Common myeloid progenitor, CD34-positive (primary cell): ENCODE measurements at places on chromosomes 4 and X.

- no peak overlapping the region for H3K27ac ChIP-seq
- H3K4me3 ChIP-seq, result no peak overlapping the region
- H3K27me3 ChIP-seq, result no peaks in the 10 kb centered on the region
- DNase-seq, result peak; percentile 72
- no peaks in the 10 kb centered on the region for H3K4me1 ChIP-seq
These were observed 29.5 kb upstream of the MAP3K15 start for GRCh38 chrX:19544693-19545305.

DNA sequence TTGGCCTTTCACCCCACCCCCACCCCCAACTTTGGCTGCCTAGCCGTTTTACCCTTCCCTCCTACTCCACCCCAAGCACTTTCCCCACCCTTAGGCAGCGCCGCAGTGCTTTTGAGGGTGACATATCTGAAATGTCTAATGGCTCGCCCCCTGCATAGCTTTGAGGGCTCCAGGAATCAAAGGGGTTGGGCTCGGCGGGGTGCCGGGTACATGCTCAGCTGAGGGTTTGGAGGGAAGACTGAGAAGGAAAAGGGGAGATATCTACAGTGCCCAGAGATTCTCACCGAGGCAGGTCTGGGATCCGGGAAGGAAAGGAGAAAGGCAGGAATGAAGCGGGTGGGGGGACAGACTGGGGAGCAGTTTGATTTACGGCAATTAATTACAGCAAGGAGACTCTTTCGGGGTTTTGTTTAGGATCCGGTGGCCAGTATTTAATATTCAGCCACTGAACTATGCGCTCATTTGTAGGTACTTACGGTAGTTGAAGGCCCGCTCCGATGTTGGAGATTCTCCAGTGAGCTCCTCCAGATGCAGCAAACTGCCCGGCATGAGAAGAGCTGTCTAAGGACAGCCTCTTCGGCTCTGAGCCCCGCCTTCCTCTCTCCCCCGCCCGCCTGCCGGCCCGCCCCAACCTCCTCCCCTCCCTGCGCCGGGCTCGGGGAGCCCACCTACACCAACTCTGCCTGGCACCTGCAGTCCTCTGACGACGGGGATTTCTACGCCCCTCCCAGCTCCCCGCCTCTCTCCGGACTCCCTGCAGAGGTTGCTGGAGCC lies at the start of gene IGSF1:
Gene IGSF1 (minus strand): TSS at position 569 of the 774 bp plus-strand sequence. CDS start 2,632 bp downstream, outside the sequence.
- H3K36me3 ChIP-seq, result no peaks in the 10 kb centered on the region
- DNase-seq, result peak; percentile 3
- no peak within 1 kb of the TSS for H3K27ac ChIP-seq
- H3K27me3 ChIP-seq, result no peaks in the 10 kb centered on the region
- H3K4me1 ChIP-seq, result no peaks in the 10 kb centered on the region

DNA sequence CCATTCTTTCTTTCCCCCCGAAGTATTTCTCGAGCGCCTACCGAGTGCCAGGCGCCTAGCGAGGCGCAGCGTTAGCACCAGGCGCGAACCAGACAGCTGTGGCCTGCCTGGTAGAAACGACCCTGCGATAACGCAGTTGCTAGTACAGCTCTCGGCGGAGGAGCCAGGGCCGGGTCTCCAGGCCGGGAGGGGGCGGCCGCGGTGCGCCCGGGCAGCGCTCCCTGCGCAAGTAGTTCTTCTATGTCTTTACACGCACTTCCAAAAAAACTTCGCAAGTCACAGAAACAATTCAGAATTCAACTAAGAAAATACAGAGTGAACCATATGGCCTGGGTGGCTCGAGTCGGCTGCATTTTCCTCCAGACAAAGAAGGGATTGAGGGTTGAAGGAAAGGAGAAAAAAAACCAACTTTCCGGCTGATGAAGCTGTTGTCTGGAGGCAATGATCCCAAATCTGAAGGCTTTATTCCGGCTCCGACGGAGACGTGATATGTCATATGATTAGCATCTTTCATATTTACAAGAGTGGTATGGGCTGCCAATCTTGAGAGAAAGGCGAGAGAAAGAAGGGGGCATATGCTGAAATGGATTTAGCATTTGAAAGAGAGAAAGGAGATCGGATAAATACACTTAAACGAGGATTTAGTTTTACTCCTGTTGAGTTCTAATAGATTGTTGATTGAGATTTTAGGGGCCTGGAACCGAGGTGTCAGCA lies 7.2 kb upstream of the NEUROG2 start:
- no peaks in the 10 kb centered on the region for H3K36me3 ChIP-seq
- peaks cover 43% of the 10 kb centered on the region for H3K27me3 ChIP-seq
- DNase-seq, result peak; percentile 63
- H3K27ac ChIP-seq, result no peak overlapping the region

GRCh38 chr4:8224975-8225625 lies 26.0 kb downstream of the SH3TC1 start:
- H3K27me3 ChIP-seq, result no peaks in the 10 kb centered on the region
- peaks cover 70% of the 10 kb centered on the region for H3K36me3 ChIP-seq
- DNase-seq, result peak; percentile 95
- no peak overlapping the region for H3K4me3 ChIP-seq
- no peak overlapping the region for H3K27ac ChIP-seq

- H3K4me3 ChIP-seq, result no peak overlapping the region
- H3K4me1 ChIP-seq, result no peaks in the 10 kb centered on the region
These were observed 14.2 kb upstream of the MID1 start for GRCh38 chrX:10634392-10635161.

DNA sequence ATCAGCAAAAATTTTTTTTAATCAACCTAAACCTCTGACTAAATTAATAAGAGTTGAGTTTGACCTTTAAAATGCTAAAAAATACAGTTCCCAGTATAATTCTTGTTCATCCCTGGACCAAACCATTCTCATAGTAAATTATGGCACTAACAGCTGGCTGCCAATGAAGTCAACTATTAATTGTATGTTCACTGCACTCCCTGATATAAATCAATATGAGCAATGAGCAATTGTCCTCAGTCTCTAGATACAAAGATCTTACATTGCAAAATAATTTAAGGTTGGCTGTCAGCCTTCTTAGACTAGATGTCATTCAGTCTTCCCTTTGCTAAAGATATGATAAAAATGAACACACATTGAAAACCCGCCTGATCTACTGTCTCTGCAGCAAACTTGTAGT lies 39.3 kb downstream of the NKX6-1 start:
- no peaks in the 10 kb centered on the region for H3K4me1 ChIP-seq
- peaks cover 3% of the 10 kb centered on the region for H3K27me3 ChIP-seq
- no peak overlapping the region for H3K27ac ChIP-seq

DNA sequence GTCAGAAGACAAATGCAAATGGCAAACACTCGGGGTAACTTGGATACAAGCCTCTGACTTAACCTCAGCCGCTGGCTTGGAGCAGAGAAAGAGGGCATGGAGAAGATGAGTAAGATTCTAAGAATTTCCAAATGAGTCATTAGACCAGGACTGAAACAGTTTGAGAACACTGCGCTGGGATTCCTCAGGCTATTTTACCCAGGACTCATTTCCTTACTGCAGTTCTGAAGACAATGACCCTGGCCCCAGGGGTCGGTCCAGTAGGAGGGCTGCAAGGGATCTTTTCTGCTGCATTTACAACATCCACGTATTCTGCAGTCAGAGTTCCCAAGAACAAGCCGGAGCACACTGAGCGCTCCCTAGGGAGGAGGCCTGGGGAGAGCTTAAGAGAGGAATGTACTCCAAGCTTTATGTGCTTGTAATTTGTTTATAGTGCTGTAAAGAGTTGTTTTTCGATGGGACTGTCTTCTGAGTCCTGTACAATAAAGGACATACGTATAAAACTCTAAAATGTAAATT lies 27.3 kb upstream of the SORBS2 start:
- no peaks in the 10 kb centered on the region for H3K4me1 ChIP-seq
- no peak overlapping the region for H3K4me3 ChIP-seq
- H3K27ac ChIP-seq, result no peak overlapping the region
- DNase-seq, result no peak

- no peak overlapping the region for H3K27ac ChIP-seq
- H3K4me1 ChIP-seq, result peaks cover under 1% of the 10 kb centered on the region
- H3K27me3 ChIP-seq, result no peaks in the 10 kb centered on the region
- H3K4me3 ChIP-seq, result no peak overlapping the region
- peaks cover 29% of the 10 kb centered on the region for H3K36me3 ChIP-seq
- DNase-seq, result no peak
These were observed 165.6 kb downstream of the PTTG2 start for GRCh38 chr4:38125816-38126215.

DNA sequence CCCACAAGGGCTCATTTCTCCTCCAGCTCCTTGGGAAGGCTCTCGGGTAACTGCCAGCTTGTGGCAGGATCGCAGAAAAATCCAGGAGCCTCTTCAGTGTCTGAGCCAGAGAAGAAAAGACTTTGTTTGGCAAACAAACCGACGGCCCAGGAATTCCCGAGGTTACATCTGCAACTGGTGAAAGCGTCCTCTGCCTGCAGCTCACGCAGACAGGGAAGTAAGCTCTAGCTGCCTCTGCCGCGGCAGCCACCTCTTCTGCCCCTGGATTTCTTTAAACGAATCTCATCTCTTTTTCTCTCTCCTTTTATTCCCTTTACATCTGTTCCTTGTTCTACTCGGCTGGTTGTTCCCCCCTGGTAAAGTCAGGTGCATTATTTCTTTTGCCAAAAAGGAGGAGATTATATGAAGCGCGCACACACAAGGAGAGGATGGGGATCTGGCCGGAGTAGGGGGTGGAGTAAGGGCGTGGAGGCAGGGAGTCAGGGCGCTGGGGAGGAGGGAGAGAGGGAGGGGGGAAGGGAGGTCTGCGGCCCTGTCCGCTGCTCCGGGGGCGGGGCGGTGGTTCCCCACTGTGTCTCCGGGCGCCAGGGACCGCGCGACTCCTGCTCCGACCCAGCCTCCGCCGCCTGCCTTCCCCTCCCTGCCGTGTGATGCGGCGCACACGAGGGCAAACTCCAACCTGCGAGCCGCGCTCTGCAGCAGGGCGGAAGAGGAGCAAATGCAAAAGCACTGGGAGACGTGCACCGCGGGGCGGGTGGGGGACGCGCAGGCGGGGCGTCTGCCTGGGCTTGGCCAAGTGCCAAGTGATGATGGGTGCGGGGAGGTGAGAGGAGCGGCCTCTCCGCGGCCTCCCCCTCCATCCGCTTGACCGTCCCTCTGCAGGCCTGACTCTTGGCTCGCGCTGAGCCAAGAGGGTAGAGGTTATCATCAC lies at the start of gene DCHS2:
Gene DCHS2 (minus strand): TSS at position 459 of the 931 bp plus-strand sequence. CDS start 444 bp downstream, at position 15.
- DNase-seq, result peak; percentile 63
- peak within 1 kb of the TSS; percentile 32 for H3K4me3 ChIP-seq
- H3K36me3 ChIP-seq, result no peaks in the 10 kb centered on the region
- peaks cover 10% of the 10 kb centered on the region for H3K4me1 ChIP-seq

- no peaks in the 10 kb centered on the region for H3K4me1 ChIP-seq
- H3K27ac ChIP-seq, result no peak overlapping the region
- H3K4me3 ChIP-seq, result no peak overlapping the region
- H3K27me3 ChIP-seq, result no peaks in the 10 kb centered on the region
These were observed 1.5 kb upstream of the ADAD1 start for GRCh38 chr4:122377352-122377751.

DNA sequence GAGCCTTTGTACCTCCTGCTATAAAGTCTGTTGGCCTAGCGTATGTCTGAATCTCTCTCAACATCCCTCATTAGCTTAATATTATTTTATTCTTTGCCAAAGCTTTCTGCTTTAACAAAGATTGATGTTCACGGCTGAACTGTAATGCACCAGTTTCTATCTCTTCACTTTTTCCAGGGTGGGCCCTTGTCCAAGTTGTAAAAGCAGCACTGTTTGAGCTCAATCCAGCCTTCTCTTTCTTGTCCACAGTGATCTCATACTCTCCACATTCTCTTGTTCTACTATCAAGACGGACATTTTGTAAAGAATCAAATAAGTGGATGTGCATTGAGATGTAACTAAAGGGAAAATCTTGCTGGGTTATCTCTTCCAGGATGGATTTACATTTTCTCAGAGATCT lies 34.4 kb upstream of the RTL3 start:
- DNase-seq, result no peak
- H3K27me3 ChIP-seq, result no peaks in the 10 kb centered on the region
- no peaks in the 10 kb centered on the region for H3K36me3 ChIP-seq

- DNase-seq, result no peak
- no peak overlapping the region for H3K27ac ChIP-seq
- no peaks in the 10 kb centered on the region for H3K27me3 ChIP-seq
These were observed 466.1 kb downstream of the IQCM start for GRCh38 chr4:149349541-149349940.

GRCh38 chrX:11770320-11770719 lies 12.3 kb downstream of the MSL3 start:
- no peaks in the 10 kb centered on the region for H3K4me1 ChIP-seq
- H3K27me3 ChIP-seq, result no peaks in the 10 kb centered on the region
- peaks cover 9% of the 10 kb centered on the region for H3K36me3 ChIP-seq
- no peak overlapping the region for H3K27ac ChIP-seq
- DNase-seq, result peak; percentile 54

- no peaks in the 10 kb centered on the region for H3K27me3 ChIP-seq
- H3K4me1 ChIP-seq, result peaks cover 21% of the 10 kb centered on the region
- peak; percentile 89 for DNase-seq
These were observed 84.0 kb upstream of the BMP2K start for GRCh38 chr4:78691971-78692821.

DNA sequence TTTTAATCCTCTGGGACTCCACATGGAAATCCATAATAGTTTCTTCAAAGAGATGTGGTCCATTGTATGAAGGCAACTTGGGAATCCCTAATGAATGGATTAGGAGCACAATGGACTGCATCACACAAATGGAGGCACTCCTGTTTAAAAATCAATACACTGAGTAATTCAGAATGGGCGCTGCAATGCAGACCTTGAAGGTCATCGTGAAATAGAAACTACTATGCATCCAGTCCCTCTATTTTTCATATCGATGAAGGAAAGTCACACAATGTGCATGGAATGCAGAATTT lies 98.8 kb upstream of the EGFL6 start:
- no peak overlapping the region for H3K27ac ChIP-seq
- H3K36me3 ChIP-seq, result no peaks in the 10 kb centered on the region
- H3K4me1 ChIP-seq, result no peaks in the 10 kb centered on the region
- H3K27me3 ChIP-seq, result no peaks in the 10 kb centered on the region
- H3K4me3 ChIP-seq, result no peak overlapping the region

DNA sequence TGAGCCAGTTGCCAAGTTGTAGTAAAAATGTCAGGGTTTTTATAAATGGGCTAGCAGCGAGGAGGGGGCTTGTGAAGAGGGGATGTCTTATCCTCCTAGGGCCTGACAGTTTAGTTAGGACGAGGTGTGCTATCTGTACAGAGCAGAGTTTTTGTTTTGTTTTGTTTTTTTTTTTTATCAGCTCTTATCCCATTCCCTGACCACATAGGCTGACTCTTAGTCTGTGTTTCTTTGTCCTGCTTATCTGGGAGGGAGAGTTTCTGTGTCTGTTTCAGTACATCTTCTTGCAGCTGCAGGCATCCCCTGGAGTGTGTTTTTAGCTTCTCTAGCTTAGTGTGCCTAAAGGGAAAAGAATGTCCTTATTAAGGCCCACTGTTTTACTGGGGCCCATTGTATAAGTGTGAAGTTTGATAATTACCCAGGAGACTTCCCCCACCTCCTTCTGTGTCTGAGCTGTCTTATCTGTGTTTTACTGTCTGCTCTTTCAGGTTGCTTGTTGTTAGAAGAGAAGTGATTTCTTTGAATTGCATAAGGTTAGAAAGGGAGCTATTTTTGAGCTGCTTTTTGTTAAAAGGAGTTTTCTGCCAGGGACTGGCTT lies 32.0 kb downstream of the PAGE2 start:
- no peaks in the 10 kb centered on the region for H3K36me3 ChIP-seq
- no peak for DNase-seq
- H3K4me3 ChIP-seq, result no peak overlapping the region
- H3K27me3 ChIP-seq, result no peaks in the 10 kb centered on the region

GRCh38 chr4:118313098-118313497 lies 39.7 kb downstream of the PRSS12 start:
- no peaks in the 10 kb centered on the region for H3K27me3 ChIP-seq
- no peaks in the 10 kb centered on the region for H3K36me3 ChIP-seq
- no peaks in the 10 kb centered on the region for H3K4me1 ChIP-seq
- H3K4me3 ChIP-seq, result no peak overlapping the region

- H3K27ac ChIP-seq, result no peak overlapping the region
- no peak overlapping the region for H3K4me3 ChIP-seq
- H3K4me1 ChIP-seq, result peaks cover 8% of the 10 kb centered on the region
- no peak for DNase-seq
These were observed 344.5 kb downstream of the BMPR1B start for GRCh38 chr4:95102162-95102790.
